ENCODE measurements at places on chromosomes 7 and 10.

DNA sequence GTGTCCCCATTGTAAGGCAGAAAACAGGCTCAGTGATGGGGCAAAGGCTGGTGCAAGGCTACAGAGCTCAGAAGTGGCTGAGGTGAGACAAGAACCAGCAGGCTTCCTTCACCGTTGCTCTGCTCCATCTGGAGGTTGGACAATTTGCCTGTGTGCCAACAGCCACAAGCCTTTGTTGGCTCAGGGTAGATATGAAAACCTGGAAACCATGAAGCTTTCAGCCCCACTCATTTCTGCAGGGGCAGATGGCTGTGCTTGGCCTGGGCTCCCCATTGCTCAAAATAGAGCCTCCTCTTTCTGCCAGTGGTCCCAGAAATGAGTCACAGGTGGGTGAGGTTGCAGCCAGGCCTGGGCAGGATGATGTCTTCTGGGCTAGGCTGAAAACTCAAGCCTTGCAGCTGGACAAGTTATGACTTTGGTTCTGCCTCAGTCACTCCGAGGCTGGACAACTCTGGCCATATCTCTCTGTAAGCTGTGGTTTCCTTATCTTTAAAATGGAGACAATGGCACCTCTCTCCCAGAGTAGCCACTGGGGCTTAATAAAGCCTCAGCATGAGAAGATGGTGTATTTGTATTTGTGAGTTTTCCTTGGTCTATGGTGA lies 12.2 kb upstream of the ZNF273 start:
- DNase-seq = no peak

DNA sequence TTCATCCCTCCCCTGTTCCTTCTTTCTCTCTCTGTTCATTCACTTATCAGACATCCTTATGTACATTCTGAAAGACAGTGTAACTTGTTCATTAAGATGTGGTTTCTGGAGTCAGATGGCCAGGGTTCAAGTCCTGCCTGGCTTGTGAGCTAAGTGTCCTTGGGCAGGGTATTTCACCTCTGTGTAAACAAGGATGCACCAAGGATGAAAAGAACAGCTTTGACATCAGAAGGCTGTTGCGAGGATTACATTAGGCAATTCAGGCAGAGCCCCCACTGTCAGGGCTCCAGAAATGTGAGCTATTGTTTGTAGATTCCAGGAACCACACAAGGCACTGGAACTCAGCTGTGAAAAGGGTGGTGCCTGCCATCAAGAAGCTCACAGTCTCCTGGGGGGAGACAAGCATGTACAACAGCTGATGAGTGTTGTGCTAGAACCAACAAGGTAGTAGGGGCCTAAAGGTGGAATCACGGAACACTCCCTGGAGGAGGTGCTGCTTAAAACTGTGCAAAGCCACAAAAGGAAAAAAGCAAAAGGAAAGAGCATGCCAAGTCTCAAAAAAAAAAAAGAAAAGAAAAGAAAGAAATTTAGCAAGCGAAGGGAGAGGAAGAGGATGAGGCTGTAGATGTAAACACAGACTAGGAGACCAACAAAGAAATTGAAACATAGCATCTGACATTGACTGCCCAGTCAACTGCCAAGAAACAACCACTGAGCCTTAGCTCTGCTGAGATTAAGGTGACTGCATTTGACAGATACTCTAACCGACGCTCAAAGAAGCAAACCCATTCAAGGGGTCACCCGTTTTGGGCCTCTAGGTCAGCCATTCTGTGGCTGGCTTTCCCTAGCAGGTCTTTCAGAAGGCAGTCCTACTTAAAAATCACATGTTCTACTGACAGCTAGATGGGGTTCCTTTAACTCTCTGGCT lies 12.5 kb downstream of the PDLIM1 start:
- DNase-seq = no peak

- no peak for DNase-seq
These were observed 9.4 kb downstream of the KIF20B start for GRCh38 chr10:89710753-89711152.

DNA sequence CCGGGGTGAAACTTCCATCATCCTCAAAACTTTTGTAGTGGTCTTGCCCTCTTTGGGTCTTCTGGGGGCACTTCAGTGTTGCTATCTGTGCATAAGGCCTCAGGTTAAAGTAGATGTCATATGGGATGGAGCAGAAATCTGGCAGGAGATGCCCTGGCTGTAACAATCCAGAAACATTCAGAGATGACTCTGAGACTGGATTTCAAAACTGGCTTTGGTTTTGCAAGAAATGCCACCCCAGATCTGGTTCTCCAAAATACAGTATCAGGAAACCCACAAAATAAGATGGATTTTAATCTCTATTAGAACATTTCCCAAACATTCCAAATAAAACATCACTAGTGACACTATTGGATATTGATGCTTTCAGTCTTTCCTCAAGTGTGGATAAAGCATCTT lies 191.5 kb downstream of the REEP3 start:
- no peak for DNase-seq

GRCh38 chr10:109929501-109930219 lies 6.3 kb upstream of the XPNPEP1 start:
- DNase-seq = no peak

- DNase-seq = no peak
These were observed 29.0 kb upstream of the GSDME start for GRCh38 chr7:24786306-24786705.

- no peak for DNase-seq
These were observed 82.9 kb upstream of the PDCD4 start for GRCh38 chr10:110788620-110789385.

Data from stimulated activated CD4-positive, alpha-beta T cell treated with anti-CD3 and anti-CD28 coated beads, Interleukin-1b, Interleukin-23, amount 100 ng/mL, for 48 hours (primary cell).